ENCODE measurements at places on chromosomes 6 and 20.

DNA sequence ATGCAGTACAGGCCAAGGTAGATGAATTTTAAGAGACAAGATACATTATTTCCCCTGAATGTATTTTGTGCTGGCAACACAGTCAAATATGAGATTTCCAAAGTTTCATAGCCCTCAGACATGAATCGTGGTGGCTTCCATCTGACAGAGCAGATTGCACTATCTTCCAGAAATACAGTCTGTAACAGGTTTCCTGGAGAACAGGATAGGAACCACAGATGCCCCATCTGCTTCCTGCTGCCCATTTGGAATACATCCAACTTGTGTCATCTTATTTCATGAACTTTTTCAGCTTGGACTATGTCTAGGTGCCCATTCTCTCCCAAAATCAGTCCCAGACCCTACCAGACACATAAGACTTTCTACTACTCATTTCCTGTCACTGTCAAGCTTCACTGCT is 426.0 kb downstream of the KIF16B start:
- no peak for DNase-seq

DNA sequence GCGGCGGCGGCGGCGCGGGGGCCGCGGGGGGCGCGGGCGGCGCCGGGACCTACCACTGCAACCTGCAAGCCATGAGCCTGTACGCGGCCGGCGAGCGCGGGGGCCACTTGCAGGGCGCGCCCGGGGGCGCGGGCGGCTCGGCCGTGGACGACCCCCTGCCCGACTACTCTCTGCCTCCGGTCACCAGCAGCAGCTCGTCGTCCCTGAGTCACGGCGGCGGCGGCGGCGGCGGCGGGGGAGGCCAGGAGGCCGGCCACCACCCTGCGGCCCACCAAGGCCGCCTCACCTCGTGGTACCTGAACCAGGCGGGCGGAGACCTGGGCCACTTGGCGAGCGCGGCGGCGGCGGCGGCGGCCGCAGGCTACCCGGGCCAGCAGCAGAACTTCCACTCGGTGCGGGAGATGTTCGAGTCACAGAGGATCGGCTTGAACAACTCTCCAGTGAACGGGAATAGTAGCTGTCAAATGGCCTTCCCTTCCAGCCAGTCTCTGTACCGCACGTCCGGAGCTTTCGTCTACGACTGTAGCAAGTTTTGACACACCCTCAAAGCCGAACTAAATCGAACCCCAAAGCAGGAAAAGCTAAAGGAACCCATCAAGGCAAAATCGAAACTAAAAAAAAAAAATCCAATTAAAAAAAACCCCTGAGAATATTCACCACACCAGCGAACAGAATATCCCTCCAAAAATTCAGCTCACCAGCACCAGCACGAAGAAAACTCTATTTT is 2.0 kb downstream of the FOXC1 start:
- DNase-seq, result no peak

DNA sequence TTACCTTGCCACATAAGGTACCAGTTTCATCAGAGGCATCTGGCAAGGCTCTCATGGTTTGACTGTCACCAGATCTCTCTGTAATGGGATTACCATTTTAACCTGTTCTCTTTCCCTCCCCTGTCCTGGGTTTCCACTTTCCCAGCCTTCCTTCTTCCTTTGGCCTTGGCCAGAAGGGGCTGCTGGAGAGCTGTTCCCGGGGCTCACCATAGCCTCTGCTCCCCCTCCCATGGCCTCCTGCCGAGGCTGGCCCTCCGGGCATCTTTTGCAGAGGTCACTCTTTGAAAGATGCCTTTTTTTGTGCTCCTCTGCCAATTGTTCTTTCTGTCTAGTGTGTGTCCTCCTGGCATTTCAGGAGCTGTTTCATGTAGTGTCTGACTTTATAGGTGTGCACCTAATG is 100.7 kb upstream of the SCP2D1 start:
- DNase-seq, result no peak

GRCh38 chr6:2375443-2375842 is 130.0 kb upstream of the GMDS start:
- no peak for DNase-seq

GRCh38 chr6:147724454-147724853 is 216.0 kb downstream of the SAMD5 start:
- DNase-seq, result no peak

DNA sequence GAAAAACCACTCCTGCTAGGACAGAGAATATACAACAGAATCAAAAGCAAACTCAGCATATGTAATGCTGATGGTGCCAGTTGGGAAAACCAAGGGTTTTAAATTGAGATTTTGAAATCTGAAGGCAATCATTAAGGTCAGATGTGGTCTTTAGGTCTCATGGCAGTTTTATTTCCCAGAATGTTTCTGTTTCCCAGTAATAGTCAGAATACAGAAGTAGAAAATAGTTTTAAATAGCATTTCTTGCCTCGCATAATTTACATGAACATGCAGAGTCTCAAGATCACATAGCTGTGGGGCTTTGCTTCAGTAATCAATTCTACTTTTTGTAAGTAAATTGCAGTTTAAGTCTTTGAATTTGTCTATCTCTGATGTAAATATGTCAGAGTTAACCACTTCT is 58.1 kb downstream of the RNF144B start:
- DNase-seq, result no peak

- no peak for DNase-seq
These were observed 95.5 kb downstream of the F13A1 start for GRCh38 chr6:6224933-6225486.

GRCh38 chr6:90701146-90701781 is 114.4 kb upstream of the MAP3K7 start:
- DNase-seq, result no peak

DNA sequence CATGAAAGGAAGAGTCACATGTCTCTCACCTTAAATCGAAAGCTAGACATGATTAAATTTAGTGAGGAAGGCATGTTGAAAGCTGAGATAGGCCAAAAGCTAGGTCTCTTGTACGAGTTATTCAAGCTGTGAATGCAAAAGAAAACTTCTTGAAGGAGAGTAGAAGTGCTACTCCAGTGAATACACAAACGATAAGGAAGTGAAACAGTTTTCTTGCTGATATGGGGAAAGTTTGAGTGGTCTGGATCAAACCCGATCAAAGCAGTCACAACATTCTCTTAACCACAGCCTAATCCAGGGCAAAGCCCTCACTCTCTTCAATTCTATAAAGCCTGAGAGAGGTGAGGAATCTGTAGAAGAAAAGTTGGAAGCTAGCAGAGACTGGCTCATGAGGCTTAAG is 1.9 kb upstream of the TPD52L1 start:
- DNase-seq, result no peak

DNA sequence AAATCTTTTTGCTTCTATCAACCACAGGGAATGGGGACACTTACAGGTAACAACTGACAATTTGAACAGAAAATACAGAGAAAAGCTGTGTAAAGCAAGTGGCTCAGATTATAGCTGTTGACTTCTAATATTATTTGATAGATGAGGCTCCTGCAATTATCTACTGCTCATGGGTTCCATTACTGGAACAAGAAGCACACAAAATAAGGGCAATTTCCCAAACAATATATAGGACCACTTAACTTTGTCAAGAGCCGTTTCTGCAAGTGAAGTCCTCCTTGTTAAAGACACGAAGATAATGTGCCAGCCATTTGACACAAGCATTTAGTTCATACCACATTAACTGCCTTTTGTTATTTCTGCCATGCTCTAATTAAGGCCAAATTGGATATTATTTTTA is 315.5 kb upstream of the ARID1B start:
- DNase-seq, result no peak

DNA sequence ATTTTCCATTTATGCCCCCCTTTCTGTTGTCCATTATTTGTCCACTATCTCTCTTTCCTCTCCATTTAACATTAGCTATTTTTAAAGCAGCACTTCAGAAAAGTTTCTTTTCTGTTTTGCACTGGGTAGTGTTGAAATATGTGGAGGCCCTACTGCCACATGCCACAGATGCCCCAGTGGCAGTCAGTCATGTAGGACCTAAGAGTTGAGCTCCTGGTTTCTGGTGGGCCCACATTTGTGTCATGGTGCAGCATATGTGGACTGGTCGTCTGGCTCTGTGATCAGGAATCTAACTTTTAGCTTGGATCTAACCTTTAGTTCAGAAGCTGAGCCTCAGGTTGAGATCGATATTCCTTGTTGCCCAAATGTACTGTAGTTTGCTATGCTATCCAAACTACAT is 54.8 kb downstream of the HFE start:
- no peak for DNase-seq

GRCh38 chr6:83838727-83839126 is 14.4 kb upstream of the RIPPLY2 start:
- DNase-seq, result no peak

DNA sequence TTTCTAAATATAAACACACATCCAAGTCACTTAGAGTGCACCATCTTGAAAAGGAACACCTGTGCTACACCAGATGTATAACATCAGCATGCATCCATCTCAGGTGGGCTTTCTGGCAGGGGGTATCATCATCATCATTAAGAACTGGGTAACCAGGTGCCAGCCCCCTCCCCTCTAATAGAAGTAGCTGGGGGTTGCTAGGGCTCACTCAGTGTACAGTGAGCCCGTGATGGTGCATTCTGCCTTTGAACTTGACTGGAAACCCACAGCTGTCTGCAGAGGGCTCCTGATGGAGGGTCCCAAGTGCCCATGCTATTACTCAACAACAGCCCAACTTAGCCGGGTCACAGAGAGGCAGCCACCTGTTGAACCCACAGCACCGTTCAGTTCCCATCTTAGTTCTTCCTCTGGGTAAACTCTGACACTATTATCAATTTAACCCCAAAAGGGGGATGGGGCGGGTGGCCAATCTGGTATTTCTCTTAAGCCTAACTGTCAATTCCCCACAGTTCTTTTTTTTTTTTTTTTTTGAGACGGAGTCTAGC is 32.7 kb upstream of the CCND3 start:
- DNase-seq, result no peak

- DNase-seq, result no peak
These were observed 21.2 kb upstream of the PYGB start for GRCh38 chr20:25226433-25227316.

GRCh38 chr6:307065-307814 is 15.0 kb downstream of the DUSP22 start:
- no peak for DNase-seq

DNA sequence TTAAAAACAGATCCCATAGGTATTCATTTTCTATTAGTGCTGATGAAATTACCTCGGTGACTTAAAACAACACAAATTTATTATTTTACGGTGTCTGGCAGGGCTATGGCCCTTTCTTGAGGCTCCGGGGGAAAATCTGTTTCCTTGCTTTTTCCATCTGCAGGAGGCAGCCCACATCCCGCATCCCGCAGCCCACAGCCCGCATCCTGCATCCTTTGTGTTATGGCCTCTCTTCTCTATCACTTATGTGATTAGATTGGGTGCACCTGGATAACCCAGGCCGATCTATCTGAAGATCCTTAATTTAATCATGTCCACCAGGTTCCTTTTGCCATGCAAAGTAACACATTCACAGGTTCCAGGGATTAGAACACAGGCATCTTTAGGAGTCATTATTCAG is 407.8 kb downstream of the CDC5L start:
- no peak for DNase-seq

GRCh38 chr6:69802995-69803394 is 6.2 kb upstream of the LMBRD1 start:
- DNase-seq, result no peak

- DNase-seq, result no peak
These were observed 374.3 kb downstream of the LMBRD1 start for GRCh38 chr6:69422475-69422874.

- no peak for DNase-seq
These were observed 6.6 kb upstream of the WFDC2 start for GRCh38 chr20:45462711-45463509.

GRCh38 chr6:90105506-90106170 is 191.0 kb downstream of the BACH2 start:
- DNase-seq, result no peak

GRCh38 chr6:56951049-56951831 is 3.7 kb upstream of the BEND6 start:
- DNase-seq, result no peak

DNA sequence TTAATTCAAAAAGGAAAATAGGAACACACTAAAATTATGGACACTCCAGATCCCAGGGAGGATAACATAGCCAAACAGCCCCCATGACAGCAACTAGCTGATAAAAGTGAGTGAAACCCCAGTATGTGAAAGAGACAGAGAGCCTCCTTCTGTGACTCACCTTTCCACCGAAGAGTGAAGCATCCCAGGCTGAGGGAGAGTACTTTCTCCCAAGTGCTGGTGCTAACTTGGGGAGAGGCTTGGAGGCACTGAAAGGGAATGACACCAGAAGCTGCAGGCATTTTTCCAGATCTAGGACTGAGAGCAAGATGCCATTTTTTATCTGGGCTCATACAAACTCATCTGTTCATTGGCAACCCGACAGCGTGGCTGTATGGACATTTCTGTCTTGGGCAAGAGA is 339.8 kb downstream of the HTR1B start:
- no peak for DNase-seq

GRCh38 chr20:8449123-8449522 is 317.1 kb downstream of the PLCB1 start:
- no peak for DNase-seq

- no peak for DNase-seq
These were observed 148.7 kb downstream of the PRL start for GRCh38 chr6:22147921-22148776.

DNA sequence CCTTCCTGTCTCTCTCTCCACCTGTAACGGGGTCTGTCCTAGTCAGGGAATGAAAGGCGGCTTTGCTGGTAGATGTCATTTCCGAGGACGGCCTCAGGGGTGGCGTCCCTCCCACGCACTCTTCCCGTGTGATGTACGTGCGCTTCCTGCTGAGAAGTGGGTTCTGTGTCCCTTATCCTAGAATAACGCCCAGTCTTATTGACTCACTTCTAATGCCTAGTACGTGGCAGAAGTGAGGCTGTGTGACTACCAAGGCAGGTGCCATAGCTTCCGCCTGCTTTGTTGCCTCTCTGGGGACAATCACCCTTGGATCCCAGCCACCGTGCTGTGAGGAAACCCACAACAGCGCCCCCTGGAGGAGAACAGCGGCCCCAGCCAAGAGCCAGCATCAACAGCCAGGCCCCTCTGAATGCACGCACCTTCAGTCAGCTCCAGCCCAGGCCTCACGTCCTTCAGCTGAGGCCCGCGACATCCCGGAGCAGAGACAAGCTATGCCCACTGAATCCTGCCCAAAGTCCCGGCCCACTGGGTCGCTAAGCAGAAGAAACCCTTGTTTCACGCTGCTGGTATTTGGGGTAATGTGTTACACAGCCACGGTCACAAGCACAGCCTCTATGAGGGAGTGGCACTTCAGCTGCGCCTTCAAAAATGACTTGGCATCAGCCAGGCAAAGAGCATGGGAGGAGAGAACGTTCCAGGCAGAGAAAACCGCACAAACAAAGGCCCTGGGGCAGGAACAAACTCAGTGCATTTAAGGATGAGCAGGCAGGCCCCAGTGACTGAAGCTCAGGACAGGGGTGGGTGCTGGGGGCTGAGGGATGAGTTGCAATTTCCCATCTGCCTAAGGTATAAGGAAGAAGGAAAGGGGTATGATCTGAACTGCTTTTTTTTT is 224.2 kb downstream of the NFATC2 start:
- peak; percentile 7 for DNase-seq

DNA sequence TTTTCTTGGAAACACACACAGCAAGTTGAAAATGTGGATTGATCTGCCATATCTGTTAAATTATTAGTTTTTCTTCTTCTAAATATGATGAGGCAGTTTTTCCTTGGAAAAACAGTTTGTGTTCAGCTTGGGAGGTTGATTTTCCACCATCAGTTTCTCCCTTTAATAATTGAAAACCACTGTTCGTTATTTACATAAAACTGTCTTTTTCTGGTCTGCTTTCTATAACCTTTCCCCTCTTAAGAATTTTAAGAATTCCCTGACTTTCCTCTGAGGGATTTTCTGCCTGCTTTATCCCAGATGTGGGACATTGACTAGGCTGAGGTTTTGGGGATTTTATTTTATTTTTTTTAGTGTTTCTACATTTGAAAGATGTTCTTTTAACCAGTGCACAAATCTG is 27.2 kb downstream of the DSE start:
- no peak for DNase-seq
